Fibroblast of the aortic adventitia (primary cell): ENCODE measurements at places on chromosomes 4 and X.

GRCh38 chr4:155944516-155944915 lies 9.2 kb downstream of the CTSO start:
- peak; percentile 57 for DNase-seq

- no peak for DNase-seq
Measured at GRCh38 chr4:138450546-138451275, 208.6 kb upstream of the SLC7A11 start.

GRCh38 chr4:136925203-136925602 lies 607.1 kb downstream of the PCDH18 start:
- DNase-seq: no peak

DNA sequence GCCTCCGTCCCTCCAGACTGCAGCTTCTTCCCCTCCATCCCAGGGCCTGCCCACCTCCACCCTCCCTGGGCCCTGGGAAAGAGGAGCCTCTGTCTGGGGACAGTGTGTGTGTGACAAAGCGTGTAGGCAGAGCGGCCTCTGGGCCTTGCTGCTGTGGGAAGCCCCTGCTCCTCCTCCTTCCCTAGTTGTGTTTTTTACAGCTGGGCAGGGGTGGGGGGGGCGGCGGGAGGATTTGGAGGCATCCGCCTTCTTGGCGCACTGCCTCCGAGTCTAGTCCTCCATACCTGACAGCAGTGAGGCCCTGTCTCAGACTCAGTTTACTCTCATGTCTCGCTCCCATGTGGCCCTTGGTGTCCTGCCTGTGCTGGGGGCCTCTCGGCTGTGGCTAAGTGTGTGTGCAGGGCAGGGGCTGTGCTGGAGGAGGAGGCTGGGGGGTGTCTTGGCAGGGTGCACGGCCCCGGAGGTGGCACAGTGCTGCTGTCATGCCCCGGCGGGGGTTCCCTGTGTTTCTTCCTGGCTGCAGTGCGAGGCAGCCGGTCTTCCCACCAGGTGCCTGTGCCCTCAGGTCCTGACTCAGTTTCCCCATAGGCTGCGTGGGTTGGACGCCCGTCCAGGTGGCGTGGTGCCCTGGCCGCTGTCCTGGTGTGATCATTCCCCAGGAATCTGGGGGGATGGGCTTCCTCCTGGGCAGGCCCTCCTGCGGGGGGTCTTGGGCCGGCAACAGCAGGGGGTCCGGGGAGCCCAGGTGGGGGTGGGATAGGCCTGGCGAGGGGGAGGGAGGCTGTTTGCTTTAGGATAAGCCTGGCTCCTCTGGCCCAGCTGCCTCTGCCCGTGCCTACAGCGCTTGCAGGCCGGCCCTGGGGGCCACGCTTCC lies 7.0 kb downstream of the FGFRL1 start:
- DNase-seq: no peak

DNA sequence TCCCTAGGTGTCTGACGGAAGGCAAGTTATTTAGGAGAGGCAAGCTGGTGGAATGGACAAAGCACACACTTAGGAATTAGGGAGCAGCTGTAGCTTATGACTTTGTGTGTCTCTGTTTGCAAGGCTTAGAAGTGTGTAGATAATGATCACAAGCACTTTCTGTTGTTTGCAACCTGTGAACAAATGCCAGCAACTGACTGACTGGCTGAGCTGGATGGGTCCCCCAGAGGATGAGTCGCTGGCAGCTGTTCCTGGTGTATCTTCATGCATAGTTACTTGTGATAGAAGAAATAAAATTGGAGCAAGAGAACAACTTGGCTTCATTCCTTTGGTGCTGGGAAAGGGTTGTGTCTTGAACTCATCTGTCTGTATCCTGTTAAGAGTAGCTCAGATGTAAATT lies 64.2 kb upstream of the BEND4 start:
- DNase-seq: no peak

- no peak for DNase-seq
Measured at GRCh38 chr4:78199984-78200383, 142.9 kb downstream of the FRAS1 start.

- no peak for DNase-seq
Measured at GRCh38 chr4:126591583-126591982, 1041.2 kb upstream of the INTU start.

GRCh38 chr4:25755911-25756310 lies 100.3 kb downstream of the SLC34A2 start:
- DNase-seq: no peak

- peak; percentile 58 for DNase-seq
Measured at GRCh38 chr4:186192066-186192612, 772 bp downstream of the CYP4V2 start.

DNA sequence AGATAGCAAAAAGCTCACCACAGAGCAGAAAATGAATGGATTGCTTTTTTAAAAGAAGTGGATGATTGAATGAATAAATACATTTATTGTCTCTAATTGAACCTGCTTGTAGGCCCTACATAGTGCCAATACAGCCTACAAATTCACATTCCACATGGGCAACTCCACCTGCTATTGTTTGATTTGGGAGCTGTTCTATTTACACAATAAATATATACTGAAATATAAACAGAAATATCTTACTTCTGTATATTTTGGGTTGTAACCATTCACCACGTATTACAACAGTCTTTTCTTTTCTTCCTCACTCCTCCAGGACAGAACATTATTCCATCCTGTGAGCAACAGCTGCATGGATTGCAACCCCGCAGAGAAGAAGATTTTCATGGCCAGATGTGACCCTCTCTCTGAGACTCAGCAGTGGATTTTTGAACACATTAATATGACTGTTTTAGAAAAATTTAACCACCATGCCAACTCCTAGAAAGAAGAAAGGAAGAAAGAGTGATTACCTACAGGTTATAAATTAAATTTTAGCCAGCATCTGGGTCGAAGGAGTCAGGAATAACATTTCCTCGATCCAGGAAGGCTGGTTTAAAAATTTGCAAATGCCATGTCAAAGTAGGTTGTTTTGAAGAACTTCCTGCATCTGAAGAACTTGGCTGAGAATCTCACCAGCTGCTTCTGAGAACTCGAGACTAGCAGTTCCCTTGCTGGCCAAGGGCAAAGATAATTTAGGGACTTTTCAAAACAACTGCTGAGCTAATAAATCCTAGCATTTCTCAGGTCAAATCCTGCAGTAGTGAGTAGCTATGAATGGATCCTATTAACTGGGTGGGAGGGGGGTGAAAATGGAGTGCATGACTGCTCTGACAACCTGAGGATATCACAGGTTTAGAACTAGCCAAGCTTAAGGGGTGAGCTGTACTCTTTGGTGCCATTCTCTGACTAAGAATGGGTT lies 128.7 kb upstream of the GALNT7 start:
- peak; percentile 31 for DNase-seq

GRCh38 chr4:173301518-173302201 lies 32.5 kb downstream of the HMGB2 start:
- DNase-seq: peak; percentile 68

- DNase-seq: peak; percentile 71
Measured at GRCh38 chr4:109548655-109549054, 11.4 kb upstream of the MCUB start.

GRCh38 chr4:165541851-165542459 lies 163.1 kb downstream of the CPE start:
- DNase-seq: no peak

GRCh38 chrX:69138118-69138390 lies 27.2 kb downstream of the PJA1 start:
- no peak for DNase-seq

DNA sequence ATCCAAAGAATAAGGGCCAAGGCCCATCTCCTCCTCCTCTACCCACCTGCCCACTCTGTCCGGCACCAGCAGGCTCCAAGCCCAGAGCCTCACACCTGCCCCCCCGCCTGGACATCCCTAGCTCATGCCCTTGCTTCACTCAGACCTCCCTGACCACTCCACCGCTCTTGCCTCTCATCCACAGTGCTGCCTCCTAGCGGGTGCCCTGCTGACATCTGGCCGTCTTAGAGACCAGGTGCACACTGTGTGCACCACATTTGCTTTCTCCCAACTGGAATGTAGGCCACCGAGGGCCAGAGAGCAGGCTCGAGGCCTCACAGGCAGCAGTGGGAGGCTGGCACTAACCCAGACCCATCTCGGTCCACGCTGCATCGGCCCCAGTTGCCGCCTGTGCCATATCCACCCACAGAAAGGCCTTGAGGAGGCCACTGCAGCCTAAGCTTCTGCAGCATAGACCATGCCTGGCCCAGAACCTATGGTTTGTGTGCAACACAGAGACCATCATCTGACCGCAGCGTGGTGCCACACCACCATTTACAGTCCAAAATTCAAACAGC lies 13.5 kb downstream of the LETM1 start:
- no peak for DNase-seq

DNA sequence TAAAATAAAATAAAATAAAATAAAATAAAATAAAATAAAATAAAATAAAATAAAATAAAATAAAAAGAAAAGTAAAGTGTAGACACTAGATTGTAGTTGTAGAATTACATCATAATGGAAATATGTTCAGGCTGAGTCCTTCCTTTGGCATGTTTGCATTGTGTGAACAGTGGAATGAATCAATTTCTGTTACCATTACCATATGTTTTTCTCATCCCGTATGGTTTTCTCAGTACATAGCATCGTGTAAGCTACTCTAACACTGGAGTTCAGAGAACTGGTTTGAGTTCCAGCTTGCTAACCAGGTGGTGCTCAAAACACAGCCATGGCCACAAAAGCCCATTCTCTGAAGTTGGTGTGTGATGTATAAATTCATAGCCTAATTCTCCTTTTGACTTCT lies 45.9 kb downstream of the USP11 start:
- peak; percentile 33 for DNase-seq

- peak; percentile 42 for DNase-seq
Measured at GRCh38 chrX:134688839-134689238, 30.6 kb upstream of the PLAC1 start.

DNA sequence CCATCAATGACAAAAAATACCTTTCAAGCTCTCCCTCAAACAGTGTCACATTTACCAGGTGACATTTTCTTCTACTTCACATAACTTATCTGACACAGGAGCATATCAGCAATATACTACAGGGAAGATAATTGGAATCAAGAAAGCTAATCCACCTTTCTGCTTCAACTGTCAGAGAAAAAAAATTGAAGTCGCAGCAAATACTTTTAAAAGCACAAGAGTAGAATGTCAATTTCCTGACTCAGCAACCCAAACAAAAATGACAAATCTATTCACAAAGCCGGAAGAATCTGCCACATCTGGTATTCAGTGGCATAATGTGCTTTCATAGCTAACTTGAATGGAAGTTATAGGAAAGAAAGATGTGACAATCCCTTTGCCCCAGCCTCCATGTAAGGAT lies 36.7 kb downstream of the AGA start:
- no peak for DNase-seq

- DNase-seq: no peak
Measured at GRCh38 chrX:49258749-49259124, 5.8 kb downstream of the FOXP3 start.

DNA sequence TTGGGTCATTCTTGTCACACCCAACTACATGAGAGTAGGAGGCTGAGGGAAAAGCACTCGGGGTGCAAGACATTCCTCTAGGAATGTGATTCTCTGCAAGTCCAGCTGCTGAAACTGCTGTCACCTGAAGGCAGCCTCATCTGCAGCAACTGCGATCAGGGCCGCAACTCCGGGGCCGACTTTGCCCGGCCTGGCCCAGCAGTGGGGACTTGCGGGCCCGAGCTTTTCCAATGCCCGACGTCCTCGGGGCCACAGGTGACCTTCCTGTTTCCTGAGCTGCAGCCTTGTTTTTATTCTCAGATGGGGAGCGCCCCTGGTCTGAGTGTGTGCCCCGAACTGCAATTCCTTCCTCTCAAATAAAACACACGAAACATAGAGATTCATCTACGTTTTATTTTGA lies 104.7 kb upstream of the NKX1-1 start:
- no peak for DNase-seq

DNA sequence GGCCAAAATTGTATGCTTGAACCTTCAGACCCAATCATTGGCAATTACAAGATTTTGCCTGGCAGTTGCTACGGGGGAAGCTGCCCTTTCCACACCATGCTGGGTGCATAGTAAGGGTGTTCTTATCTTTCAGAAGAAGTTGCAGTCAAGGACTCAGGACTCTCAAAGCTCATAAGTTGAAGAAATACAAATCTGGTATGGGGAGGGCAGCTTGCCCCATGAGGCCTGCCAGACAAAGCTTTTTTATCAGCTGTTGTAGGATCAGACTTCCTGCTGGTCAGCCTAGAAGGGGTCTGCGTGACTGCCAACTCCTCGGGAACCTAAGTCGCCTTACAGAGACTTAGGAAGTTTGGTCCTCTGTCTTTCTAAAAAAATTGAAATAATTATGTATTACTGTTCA lies 174.9 kb upstream of the TECRL start:
- DNase-seq: no peak

GRCh38 chr4:83221897-83222441 lies 62.6 kb downstream of the COQ2 start:
- no peak for DNase-seq

DNA sequence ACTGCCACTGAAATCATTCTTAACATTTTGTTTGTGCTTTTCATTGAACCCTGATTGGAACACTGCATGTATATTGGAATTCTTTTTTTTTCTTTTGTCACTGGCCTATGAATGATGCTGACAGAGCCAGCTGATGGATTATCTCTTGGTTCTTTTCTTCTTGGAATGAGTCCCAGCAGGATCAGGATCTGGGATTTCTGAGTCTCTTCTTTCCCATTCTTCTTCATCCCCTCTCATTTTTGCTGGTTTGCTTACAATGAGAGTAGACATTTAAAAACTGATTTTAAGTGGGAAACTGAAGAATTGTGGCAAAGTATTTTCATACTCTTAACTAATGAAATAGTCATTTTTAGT lies 9.0 kb downstream of the DCUN1D4 start:
- DNase-seq: no peak

DNA sequence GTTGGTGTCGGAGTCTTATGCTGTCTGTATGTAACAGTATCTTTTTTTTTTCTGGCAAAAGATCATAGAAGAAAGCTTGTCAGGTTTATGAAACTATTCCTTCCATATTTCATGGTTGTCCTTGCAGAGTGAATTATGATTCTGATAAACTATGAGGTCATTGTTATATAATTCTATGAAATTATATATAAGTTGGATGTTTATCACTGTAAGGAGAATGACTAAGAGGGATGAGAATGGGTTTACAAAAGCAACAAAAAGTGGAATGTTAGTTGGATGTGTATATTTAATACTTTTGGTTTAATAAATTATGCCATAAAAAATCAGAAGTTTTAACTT lies 43.1 kb downstream of the RAPGEF2 start:
- peak; percentile 20 for DNase-seq

DNA sequence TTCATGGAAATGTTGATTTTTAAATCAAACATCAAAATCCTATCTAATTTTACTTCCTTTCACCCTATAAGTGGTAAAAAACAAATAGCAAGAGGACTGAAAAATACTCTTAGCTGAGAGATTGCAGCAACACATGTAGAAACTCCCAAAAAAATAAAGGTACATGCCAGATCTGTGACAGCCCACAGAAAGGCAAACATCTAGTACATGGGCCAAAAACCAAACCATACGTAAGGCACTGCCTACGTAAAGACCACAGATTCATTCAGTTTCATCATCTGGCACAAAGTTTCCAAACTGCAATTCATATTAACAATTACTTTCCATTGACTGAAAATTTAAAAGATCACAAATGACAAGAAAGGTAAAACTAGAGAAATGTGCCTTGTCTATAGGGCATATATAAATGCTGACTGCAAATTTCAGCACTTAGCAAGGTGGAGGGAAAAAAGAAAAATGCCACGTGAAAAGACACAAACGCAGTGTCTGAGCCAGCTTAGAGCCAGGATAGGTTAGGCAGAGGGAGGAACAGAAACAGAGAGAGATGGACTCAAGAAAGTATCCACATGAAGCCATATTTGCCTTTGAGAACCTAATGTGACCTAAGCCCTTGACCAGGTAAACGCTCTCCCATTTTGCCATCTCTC lies 88.1 kb downstream of the TSPAN5 start:
- peak; percentile 35 for DNase-seq
